ENCODE measurements at places on chromosomes 3 and 15.

GRCh38 chr15:27714675-27715074 is 384.4 kb downstream of the OCA2 start:
- DNase-seq = no peak

- DNase-seq = no peak
These were observed 227.5 kb upstream of the EPHA3 start for GRCh38 chr3:88879905-88880304.

DNA sequence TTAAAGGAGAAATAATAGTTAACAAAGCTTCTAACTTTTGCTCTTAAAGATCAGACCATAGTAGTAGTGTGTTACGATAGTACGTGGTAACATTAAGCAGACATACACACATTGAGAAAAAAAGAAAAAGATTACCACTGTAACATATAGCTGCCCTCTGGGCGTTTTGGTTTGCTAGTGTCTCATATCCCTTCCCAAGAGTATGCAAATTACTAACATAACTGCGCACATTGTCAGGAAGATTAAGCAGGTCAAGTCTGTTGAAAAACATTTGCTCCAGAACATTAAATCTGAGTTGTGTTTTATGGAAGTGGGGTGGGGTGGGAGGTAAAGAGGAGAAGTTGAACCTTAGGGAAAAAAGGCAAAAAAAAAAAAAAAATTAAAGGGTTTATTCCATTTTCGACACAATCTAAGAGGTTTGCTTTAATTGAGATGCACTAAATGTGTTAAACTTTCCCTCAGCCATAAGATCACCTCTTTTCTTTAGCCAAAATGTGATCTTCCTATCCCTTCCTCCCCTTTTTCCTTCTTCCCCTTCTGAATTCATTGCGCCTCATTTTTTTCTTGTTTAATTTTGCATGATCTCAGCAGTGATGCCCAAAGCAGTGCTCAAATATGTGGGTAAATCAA is 1.5 kb upstream of the LRIG1 start:
- DNase-seq = no peak

GRCh38 chr3:187679638-187680396 is 9.6 kb upstream of the SST start:
- peak; percentile 64 for DNase-seq

DNA sequence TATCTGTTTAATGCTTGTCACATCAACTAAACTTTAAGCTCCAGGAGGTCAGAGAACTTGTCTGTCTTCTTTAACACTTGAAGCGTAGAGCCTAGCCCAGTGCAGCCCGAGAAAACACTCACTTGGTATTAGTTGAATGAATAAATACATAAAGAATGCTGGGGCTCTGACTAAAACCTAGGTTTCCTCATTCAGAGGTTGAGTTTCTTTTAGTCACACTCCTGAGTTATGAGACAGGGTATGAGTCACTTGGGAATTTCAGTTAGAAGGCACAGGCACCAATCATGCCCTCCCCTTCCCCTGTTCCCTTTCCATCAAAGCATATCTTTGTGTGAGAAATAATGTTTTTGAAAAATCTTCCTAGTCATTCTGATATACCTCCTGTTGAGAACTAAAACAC is 589.8 kb upstream of the DPPA4 start:
- no peak for DNase-seq

DNA sequence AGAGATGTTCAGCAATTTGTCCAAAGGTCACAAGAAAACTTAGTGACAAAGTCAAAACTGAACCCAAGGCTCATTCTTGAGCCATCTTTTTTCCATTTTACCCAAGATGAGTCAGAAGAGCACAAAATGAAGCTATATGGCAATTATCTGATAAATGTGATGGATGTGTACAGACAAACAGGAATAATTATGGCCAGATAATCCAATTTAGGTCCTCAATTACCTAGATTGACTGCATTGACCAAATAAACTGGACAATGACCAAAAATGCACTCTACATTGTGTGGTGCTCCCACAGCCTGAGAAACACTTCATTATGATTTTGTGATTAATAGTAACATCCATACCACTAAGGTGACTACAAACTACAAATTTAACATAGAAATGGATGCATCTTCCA is 1105.8 kb downstream of the IGSF11 start:
- DNase-seq = no peak

- no peak for DNase-seq
These were observed 165.7 kb downstream of the GAP43 start for GRCh38 chr3:115788921-115789470.

GRCh38 chr3:41854956-41855355 is 106.9 kb downstream of the ULK4 start:
- no peak for DNase-seq

DNA sequence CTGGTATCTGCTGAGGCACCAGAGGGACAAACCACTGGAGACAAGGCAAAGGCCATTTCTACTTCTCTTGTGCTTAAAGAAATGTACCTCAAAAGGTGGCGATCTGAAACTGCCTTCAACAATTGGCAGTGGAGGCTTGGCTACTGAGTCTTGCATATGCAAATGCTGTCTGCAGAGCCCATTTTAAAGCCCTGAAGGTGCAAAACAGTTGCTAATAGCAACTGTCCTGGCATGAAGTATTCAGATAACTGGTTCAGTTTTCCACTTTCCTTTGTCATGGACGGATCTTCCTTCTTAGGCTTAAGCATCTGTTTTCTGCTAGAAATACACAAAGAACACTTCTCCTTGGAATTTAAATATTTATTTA is 71.4 kb upstream of the PSMD6 start:
- no peak for DNase-seq

DNA sequence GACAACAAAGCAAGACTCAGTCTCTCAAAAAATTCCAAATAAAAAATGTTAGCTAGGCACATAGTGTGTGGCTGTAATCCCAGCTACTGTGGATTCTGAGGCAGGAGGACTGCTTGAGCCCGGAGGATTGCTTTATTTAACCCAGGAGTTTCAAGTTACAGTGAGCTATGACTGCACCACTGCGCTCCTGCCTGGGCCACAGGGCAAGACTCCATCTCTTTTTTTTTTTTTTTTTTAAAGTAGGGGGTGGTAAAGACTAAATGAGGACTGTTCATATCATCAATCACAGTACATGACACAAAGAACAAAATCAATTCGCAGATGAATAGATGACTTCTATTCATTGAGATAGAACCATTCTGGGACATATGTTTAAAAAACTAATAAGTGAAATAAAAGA is 48.1 kb downstream of the ACAP2 start:
- no peak for DNase-seq

- DNase-seq = no peak
These were observed 38.1 kb downstream of the TRAK1 start for GRCh38 chr3:42129014-42129953.

- no peak for DNase-seq
These were observed 7.0 kb upstream of the HHATL start for GRCh38 chr3:42709621-42710020.

DNA sequence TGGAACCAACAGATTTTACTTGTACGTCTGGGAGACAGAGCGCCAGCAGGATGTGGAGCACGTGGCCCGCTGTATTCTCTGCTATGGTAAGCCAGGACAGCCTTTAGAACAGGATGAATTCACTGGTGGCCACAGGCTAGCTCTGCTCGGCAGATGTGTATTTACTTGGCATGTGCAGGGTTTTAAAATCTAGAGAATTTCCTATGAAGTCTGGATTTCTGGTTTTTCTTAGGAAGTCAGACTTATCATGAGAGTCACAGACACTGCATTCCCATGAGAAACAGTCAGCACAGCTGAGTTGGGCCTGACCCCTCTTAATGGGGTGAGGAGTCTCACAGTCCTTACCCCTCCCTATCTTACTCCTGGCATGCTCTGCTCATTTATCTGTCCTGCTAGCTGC is 84.6 kb upstream of the COL6A5 start:
- no peak for DNase-seq

DNA sequence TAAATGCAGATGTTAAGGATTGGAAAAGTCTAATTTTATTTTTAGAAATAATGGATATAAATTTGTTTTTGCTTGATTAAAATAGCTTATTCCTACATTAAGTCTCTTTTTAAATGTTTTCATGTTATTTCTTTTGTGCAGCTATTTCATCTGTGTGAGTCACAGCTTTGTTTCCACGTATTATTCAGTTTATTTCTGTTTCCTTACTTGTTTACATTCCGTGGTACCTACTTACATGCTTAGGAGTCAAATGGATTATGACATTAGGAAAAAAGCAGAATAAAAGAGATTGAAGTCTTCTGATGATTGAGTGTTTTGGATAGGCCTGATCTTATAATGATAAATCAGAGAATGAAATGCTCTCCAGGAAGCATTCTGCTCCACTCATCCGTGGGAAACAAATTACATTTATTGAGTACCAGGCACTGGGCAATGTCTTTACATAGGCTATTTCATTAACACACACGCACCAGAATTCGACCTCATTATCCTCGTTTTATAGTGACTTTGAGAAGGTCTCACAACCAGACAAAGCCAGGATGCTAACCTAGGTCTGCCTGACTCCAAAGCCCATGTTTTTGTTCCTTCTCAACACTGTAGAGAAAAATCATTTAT is 38.1 kb upstream of the RASA2 start:
- no peak for DNase-seq

DNA sequence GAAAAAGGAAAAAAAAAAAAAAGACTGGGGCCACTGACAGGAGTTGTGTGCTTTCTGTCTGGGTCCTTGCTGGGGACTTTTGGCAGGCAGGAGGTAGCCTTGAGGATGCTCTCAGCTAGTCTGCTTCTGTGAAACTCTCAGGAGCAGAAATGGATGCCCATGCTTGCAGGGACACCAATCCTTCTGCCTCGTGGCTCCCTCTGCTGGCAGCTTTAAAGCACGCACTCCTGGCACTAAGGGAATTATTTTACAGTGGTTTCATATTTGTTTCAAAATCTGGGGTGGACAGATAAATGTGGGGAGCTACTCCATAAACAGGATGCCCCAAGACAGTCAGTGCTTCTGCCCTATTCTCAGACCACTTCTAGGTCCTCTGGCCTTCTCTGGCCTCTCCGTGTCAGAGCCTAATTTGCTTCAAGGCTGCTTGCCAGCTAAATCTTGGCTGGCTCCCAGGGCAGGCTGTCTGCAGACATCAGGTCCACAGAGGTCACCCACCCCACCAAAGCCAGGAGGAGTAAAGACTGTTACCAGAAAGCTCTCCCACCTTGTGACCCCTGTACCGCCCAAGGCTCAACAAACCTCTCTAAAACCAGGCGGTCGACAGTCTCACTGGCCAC is 17.1 kb downstream of the TRAIP start:
- DNase-seq = peak; percentile 91

DNA sequence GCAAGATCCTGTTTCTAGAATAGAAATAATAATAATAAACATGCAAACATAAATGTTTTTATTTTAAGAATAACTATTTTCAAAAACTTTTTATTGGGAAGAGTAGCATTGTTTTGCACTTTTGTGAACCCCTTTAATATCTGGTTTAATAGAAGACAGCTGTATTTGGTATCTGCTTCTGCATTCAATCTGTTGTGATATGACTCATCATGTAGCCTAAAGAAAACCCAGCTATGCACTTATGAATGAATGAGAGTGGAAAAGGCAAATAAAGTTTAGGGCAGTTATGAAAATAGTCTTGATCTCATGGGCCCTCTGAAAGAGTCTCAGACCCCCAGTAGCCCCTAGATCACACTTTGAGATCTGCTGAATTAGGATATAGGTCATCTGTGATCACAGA is 100.4 kb upstream of the PPP2R3A start:
- DNase-seq = no peak
